ENCODE measurements at places on chromosomes 5 and 9.

DNA sequence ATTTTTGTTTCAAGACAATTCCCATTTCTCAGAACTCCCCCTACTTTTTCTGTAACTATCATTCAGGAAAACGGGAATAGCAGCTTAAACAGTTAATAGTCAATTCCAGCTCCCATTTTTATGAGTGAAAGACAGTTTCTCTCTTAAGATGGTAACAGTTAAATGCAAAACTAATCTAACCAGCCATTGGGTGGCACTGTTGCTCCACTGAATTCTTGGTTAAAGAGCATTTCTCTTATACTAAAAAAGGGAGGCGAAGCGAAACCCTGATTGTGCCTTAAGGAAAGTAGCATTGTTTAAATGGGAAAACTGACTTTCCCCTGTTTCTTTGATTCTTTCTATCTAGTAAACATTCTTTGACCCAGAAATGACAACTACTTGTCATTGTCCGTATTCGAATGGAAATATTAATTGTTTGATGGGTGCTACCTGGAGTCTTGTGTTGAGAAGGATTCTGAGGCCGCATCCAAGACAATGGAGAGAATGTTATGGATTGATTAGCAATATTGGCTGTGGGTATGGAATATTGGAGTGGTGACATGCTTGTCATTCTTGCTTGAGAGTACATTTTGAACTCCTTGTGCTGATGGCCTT lies 507.8 kb downstream of the MAT2B start:
- DNase-seq, result no peak

DNA sequence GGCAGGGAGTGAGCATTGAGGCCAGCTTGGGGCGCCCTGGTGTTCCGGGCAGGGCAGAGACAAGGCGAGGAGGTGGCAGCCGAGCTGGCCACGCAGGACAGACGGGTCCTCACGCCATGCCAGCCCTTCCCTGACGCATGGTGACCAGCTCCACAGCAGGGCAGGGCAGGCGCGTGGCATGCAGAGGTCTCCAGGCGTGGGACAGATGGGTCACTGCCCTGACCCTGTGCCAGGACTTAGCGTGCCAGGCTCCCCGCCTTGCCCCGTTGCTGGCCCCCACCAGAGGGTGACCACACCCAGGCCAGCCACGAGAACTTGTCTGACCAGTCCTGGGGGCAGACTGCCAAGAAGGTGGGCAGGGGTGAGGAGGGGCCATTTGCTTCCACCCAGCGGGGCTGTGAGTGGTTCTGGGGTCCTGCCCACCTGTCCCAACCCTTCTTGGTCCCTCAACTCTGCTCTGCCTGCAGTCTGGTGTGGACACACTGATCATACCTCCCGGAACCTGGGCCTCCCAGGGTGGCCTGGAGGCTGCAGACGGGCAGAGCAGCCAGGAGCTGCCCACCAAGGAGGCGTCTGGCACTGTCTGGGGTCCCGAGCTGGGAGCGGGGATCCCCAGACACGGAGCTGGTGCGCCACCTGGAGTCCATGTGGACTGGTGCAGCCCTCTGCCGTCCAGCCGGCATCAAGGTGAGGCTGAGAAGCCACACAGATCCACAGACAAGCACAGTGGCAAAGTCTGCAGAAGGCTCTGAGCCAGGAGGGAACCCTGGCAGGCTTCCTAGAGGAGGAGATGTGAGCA lies at the start of gene RNF224:
Gene RNF224 (plus strand): TSS at position 449 of the 799 bp plus-strand sequence. CDS start 834 bp downstream, outside the sequence.
- peak; percentile 70 for DNase-seq

GRCh38 chr9:115596021-115596745 lies 478.2 kb upstream of the TNC start:
- DNase-seq, result no peak

- no peak for DNase-seq
Measured at GRCh38 chr9:68546596-68547390, 6.1 kb upstream of the TMEM252 start.

DNA sequence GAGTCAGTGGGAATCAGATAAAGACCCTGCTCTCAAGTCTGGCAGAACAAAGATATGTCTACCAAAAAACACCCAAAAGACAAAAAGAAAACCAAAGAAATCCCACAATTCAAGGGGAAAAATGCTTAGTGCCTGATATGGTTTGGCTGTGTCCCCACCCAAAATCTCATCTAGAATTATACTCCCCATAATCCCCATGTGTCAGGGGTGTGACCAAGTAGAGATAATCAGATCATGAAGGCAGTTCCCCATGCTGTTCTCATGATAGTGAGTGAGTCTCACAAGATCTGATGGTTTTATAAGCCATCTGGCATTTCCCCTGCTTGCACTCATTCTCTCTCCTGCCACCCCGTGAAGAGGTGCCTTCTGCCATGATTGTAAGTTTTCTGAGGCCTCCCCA lies 13.4 kb downstream of the FBXO10 start:
- no peak for DNase-seq

DNA sequence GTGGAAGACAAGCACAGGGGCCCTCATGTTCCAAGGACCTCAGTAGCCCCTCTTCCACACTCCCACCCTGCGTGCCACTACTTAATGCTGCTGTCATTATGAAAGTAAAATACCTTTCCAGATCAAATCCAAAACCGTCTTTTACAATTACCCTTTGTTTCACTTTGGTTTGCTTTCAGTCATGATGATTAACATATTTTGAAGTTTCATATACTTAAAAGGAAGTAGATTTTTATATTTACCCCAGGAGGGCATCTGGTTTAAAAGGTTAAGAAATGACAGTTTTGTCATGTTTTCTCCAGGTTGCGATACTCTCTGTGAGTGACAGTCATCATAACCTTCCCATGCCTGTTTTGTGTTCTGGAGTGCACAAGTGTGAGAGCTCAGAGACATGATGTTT lies 13.5 kb upstream of the MAP1B start:
- DNase-seq, result no peak

DNA sequence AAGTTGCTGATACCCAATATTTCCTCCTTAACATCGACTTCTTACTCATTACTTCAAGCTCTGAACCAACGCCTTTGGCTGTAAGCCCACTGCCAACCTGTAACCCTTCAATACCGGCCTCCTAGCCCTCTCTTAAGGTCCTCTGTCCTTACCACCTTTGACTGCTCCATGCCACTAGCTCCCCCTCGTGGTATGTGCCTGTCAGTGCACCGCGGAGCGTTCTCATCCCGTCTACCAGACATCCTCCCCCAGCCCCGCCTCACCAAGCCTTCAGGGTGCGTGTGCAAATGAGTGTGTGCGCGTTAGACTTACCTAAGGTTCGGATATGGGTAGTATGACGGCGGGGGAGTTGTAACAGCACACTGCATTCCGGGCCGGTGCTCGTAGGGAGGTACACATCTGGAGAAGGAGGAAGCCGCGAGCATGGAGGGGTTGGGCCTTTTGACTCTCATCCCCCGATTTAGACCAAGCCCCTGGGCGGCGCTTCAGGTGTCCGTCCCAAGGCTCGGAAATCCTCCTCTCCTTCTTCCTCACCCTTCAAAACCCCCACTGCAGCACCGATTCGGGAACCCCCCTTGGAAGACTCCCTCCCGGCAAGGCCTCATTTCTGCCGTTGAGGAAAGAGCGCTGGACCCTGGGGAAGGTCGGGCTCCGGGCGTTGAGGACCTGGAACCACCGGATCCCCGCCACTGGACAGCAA lies 2.8 kb upstream of the MYORG start:
- peak; percentile 79 for DNase-seq

- no peak for DNase-seq
Measured at GRCh38 chr5:75603371-75603770, 7.9 kb upstream of the ANKDD1B start.

DNA sequence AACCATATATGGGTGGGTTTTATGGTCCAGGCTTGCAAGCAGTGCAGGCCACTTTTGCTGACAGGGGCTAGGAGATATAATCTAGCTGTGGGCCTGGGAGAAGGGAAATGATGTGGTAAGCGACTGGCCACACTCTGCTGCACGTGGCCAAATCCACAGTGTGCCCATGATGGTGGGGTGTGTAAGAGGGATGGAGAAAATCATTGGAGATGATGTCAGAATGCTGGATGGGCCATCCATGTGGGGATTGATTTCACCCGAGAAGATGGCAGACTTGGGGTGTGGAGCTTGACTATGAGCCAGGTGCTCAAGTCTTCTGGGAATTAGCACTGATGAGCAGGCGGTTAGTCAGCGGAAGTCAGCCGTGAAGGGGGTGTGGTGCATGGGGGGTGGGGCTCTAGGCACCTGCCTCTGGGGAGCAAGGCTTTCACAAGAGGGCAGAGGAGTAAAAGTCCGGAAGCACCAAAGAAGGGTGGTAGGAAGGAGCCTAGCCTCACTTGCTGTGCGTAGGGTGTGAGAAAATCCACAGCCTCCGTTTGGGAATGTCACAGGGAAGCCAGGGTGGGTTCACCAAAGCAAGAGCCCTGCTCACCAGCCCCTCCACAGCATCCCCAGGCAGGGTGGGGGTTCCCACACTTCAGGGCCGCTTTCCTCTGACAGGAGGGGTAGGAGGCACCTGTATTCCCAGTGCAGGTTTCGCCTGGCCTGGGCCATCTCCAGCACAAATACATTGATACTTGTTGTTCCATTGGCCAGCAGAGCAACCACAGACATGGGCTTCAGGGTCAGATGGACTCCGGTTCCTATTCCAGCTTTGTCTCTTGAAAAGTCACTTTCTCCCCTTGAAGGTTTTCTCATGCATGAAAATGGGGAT lies 44.5 kb upstream of the ANGPTL2 start:
- no peak for DNase-seq

- no peak for DNase-seq
Measured at GRCh38 chr9:124831642-124832364, 21.5 kb upstream of the WDR38 start.

- DNase-seq, result no peak
Measured at GRCh38 chr9:137224830-137225694, at the start of gene CYSRT1. CYSRT1 (plus strand) TSS chr9:137225174; CDS start chr9:137225622, 448 bp downstream.

DNA sequence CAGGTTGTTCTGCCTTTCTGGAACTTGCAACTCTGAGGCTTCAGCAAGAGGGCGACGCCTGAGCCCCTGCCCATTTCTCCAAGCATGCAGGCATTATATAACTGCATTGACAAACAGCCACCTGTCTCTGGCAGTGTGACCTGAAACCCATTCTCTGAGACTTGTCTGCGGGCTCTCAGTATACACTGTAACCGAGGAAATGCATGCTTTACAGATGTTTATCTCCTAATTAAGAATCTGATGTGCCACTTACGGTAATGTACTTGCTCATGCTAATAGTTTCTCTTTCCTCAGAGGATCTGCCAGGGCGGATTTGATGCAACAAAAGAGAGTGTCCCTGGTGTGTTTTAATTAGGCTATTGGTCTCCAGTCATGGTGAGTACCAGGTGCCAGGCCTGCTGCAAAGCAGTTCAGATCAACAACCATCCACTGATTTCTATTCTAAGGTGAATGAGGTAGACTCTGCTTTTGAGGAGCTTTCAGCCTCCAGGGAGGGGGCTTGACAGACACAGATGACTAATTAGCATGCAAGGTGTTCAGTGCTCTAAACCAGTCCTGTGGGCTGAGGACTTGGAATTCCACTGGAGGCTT lies 593.7 kb upstream of the KLF4 start:
- DNase-seq, result no peak

DNA sequence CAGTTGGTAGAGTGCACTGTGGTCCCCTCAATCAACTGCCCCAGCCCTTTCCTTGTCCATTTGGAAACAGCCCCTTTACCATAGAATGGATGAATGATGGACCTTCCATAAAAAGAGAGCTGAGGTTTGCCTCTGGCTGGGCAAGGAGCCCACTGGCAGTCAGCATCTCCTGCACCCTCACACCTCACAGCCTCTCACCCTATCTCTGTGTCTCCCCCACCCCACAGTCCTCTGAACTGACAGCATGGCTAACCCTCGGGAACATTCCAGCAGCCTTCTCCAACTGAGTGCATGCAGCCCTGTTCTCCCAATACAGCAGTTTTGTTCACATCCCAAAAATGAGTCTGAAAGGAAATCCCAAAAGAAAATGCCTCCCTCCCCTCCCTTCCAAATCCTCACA lies 51.7 kb downstream of the RETREG1 start:
- DNase-seq, result no peak

DNA sequence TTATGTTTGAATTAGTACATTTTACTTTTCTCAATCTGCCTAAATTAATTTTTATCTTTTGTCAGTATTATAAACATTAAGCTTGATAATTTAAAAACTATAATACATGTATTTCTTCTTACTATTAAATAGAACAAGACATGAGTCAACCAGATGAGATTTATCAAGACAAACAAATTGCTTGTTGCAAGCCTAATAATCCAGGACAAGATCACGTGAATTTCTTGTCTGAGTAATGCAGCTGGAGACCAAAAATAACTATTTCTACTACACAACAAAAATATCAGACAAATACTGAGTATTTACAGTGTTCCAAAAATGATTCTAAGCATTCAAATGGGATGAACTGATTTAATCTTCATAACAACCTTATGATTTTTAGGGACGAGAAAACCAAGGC lies 339.1 kb upstream of the PRR16 start:
- no peak for DNase-seq

- no peak for DNase-seq
Measured at GRCh38 chr5:126433701-126434100, 10.5 kb downstream of the GRAMD2B start.

GRCh38 chr5:8019719-8020218 lies 150.8 kb downstream of the MTRR start:
- DNase-seq, result no peak

DNA sequence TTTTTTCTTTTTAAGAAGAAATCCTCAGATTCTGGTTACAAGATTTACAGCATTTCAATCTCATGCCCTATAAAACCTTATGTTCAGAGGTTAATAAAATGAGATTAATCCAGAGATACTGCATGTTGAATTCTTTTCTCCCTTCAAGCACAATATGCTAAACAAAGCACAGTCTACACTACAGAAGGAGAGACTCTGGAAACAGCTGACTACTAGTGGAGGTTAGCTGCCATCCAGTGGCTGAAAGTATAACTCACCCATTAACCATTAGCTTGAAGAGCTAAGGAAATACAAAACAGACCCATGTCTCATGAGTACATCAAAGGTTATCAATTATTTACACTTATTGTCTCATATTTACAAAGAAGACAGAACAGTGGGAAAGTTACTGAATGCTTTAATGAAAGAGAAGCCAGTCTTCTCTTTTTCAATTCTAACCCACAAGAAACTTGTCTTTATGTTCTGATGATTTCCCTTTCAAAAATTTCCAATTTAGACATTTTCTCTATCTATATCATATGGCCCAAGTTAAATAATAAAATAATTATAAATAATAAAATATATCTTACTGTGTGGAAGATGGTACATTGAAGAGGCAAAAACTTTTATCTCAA lies 12.7 kb upstream of the DNAH5 start:
- no peak for DNase-seq

DNA sequence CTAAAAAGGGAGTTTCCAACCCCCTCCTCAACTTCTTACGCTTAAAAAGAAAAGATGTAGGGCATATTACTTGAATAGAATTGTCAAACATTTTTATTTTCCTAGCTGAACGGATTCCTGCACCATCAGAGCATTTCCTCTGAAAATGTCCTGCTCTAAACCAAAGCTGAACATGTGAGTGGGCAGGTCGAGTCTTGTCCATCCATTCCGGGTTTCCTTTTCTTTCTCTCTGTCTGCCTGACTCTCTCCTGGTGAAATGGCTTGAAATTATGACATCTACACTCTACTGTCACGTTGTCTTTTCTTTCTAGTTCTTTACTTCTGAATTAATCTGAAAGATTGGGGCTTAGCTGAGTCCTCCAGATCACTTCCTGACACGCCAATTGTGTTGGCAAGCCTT lies 39.2 kb upstream of the PTPN3 start:
- no peak for DNase-seq
